ENCODE measurements at places on chromosomes 11 and 22. TPM values are rescaled to one million over a fixed set of nuclear protein-coding genes. Genes with fewer than 3 reads are reported as not detected.

DNA sequence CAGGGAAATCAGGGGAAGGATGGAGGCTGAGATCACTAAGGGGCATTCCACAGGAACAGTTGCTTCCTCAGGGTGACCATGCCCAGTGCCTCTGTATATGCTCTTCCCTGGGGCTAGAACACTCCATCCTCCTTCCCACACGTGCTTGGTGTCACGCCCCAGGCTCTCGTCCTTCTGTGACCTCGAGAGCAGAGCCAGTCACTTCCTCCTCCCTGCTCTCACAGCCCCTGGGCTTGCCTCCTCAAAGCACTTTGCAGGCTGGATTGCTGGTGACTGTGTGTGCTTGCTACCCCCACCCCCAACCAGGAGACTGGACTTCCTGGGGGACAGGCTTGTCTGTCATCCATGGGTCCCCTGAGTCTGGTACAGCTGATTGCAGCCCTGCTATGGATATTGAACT, 56.5 kb upstream of the AMPD3 start:
- H3K4me3 ChIP-seq: no peak overlapping the region
- H3K27me3 ChIP-seq: no peaks in the 10 kb centered on the region
- no peaks in the 10 kb centered on the region for H3K36me3 ChIP-seq
- H3K27ac ChIP-seq: no peak overlapping the region
- peaks cover 6% of the 10 kb centered on the region for H3K4me1 ChIP-seq

Gene PAMR1
- total RNA-seq: 6.2 TPM

DNA sequence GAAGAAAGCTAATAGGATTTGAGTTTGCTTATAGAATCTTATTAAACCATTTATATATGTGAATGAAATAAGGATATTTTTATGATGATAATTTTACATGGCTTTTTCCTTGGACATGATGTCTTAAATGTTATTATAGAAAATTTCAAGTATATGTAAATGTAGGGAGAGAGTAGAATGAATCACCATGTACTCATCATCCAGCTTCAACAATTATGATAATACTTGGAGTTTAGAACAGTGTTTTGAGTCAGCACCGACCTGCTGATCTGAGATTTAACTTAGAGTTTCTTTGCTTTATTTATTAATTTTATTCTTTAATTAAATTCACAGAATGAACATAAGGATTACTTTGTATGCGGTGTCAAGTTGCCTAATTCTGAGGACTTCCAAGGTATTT, 193.5 kb downstream of the UVRAG start:
- H3K27ac ChIP-seq: no peak overlapping the region
- no peaks in the 10 kb centered on the region for H3K27me3 ChIP-seq
- peaks cover 9% of the 10 kb centered on the region for H3K36me3 ChIP-seq
- H3K4me1 ChIP-seq: no peaks in the 10 kb centered on the region
- no peak for DNase-seq
- H3K4me3 ChIP-seq: no peak overlapping the region

- peaks cover 6% of the 10 kb centered on the region for H3K4me1 ChIP-seq
- H3K36me3 ChIP-seq: peaks cover 15% of the 10 kb centered on the region
- no peak overlapping the region for H3K27ac ChIP-seq
- H3K4me3 ChIP-seq: no peak overlapping the region
Observed at GRCh38 chr11:65215441-65216076, 33.8 kb downstream of the CAPN1 start.

GRCh38 chr22:48940266-48941032, 887.2 kb downstream of the BRD1 start:
- H3K27ac ChIP-seq: no peak overlapping the region
- DNase-seq: no peak
- no peaks in the 10 kb centered on the region for H3K27me3 ChIP-seq

- no peak overlapping the region for H3K4me3 ChIP-seq
- no peaks in the 10 kb centered on the region for H3K4me1 ChIP-seq
- no peaks in the 10 kb centered on the region for H3K36me3 ChIP-seq
- no peak for DNase-seq
- no peaks in the 10 kb centered on the region for H3K27me3 ChIP-seq
- no peak overlapping the region for H3K27ac ChIP-seq
Observed at GRCh38 chr11:132312161-132312560, 941.7 kb downstream of the NTM start.

GRCh38 chr11:420054-420910, 5.5 kb upstream of the SIGIRR start:
- no peaks in the 10 kb centered on the region for H3K27me3 ChIP-seq
- H3K4me1 ChIP-seq: peaks cover 17% of the 10 kb centered on the region
- H3K36me3 ChIP-seq: no peaks in the 10 kb centered on the region

DNA sequence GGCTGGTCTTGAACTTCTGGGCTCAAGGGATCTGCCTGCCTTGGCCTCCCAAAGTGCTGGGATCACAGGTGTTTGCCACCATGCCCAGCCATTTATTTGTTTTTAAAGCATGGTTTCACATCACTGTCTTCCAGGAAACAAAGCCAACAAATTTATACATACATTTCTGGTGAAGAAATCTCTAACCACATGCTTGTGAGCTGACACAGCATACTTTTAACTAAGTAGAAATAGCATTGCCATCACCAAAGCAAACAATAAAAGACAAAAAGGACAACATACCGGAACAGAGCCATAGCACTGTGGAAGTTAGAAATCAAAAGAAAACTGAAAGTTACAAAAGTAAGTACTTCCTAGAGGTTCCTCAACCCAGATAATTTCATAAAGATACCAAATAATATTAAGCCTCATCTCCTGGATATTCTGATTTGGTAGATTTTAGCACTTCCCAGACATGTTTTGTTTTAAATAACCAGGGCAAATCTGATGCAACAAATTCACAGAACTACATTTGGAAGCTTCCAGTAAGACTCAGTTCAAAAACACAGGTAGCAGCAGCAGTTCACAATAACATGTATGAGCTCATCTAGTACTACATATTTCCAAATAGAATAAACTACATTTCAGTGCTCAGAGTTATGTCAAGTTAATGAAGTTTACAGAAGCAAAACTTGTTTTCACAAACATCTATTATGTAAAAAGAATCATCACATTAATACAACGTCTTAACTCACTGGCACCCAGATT, 70.6 kb downstream of the RRAS2 start:
- no peaks in the 10 kb centered on the region for H3K36me3 ChIP-seq
- no peaks in the 10 kb centered on the region for H3K27me3 ChIP-seq
- H3K4me1 ChIP-seq: no peaks in the 10 kb centered on the region
- H3K4me3 ChIP-seq: no peak overlapping the region
- no peak for DNase-seq

Gene TBX10
- not detected for total RNA-seq

GRCh38 chr11:114090976-114091375, 31.5 kb downstream of the ZBTB16 start:
- no peak overlapping the region for H3K27ac ChIP-seq
- peak overlapping the region; percentile 40 for H3K4me3 ChIP-seq
- H3K36me3 ChIP-seq: no peaks in the 10 kb centered on the region
- peaks cover 11% of the 10 kb centered on the region for H3K4me1 ChIP-seq
- H3K27me3 ChIP-seq: no peaks in the 10 kb centered on the region

DNA sequence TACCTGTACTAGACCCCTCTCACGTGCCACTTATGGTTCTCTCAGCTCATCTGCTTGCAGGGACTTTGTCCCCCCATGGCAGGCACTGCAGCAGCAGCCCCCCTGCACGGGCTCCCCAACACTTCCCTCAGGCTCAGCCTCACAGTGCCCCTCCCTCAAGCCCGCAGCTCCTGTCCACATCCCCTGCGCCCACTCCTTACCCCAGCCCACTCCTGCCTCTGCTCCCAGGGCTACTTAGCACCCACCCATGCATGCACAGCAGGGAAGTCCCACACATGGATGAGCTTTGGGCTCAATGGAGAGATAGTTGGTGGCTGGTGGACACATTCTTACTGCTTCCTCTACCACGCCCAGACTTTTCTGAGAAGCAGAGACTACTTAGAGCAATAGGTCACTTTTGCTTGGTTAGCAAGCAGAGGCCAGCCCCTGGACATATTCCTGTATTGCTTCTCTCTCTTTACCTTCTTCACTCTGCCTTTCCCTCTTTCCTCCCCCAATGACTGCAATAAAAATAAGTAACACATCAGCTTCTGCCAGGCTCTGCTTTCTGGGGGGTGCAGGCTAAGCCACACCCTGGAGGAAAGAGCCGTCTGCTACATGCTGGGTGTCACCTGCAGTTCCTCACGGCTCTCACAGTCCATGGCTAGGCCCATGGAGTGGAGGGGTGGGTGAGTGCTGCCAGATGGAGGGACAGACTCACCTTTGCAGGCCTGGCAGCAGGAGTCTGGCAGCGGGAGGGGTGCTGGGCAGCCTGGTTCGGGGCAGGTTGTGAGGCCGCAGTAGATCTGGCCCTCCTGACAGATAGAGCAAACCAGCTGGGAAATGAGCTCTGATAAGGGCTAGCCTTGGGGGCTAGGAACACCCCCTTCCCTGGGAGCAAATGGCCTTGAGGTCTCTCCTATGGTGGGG, 23.4 kb downstream of the CHRDL2 start:
- no peaks in the 10 kb centered on the region for H3K27me3 ChIP-seq
- no peaks in the 10 kb centered on the region for H3K36me3 ChIP-seq
- H3K27ac ChIP-seq: no peak overlapping the region
- H3K4me1 ChIP-seq: no peaks in the 10 kb centered on the region

Gene SPON1
- 44.4 TPM for total RNA-seq

Gene FADS3
- total RNA-seq: 6.1 TPM

GRCh38 chr22:25742918-25743708, 1.1 kb downstream of the MYO18B start:
- no peak overlapping the region for H3K27ac ChIP-seq
- no peak for DNase-seq
- no peaks in the 10 kb centered on the region for H3K4me1 ChIP-seq
- peaks cover 4% of the 10 kb centered on the region for H3K27me3 ChIP-seq
- H3K36me3 ChIP-seq: no peaks in the 10 kb centered on the region
- H3K4me3 ChIP-seq: peak overlapping the region; percentile 28

DNA sequence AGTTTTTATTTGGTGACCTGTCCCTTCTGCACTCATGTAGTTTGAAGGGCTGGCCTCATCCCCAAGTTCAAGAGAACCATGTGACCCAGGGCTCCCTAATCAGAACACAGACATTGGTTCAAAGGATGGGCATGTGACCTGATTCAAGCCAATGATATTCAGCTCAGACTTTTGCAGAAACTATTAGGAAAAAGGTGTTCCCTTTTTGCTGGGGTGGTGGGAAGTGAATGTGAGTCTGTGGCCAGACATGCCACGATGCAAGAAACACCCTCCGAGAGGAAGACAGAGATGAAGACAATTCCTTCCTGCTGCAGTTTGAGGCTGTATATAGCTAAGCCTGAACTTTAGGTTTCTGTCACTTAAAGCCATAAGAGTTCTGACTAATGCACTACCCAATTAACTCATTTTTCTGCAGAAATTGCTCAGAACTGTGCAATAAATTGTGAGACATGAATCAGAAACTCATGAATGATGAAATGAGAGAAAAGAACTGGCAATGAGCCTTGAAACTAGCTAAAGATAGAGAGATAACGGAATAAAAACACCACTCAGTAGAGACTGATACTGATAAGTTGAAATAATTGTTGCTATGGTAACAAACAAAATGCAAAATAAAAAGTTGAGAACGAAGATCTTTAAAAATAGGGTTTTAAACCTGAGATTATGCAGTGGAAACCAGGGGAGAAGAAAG, 9.2 kb upstream of the MAPK1 start:
- no peaks in the 10 kb centered on the region for H3K27me3 ChIP-seq
- H3K4me1 ChIP-seq: no peaks in the 10 kb centered on the region
- no peaks in the 10 kb centered on the region for H3K36me3 ChIP-seq
- no peak overlapping the region for H3K4me3 ChIP-seq
- H3K27ac ChIP-seq: no peak overlapping the region

- no peak for DNase-seq
- H3K4me3 ChIP-seq: no peak overlapping the region
- H3K27ac ChIP-seq: peak overlapping the region; percentile 82
- H3K36me3 ChIP-seq: no peaks in the 10 kb centered on the region
- H3K4me1 ChIP-seq: peaks cover 80% of the 10 kb centered on the region
Observed at GRCh38 chr22:39351689-39352214, 2.0 kb downstream of the SYNGR1 start.

GRCh38 chr11:112789481-112789880, 171.7 kb upstream of the NCAM1 start:
- no peaks in the 10 kb centered on the region for H3K27me3 ChIP-seq
- H3K27ac ChIP-seq: no peak overlapping the region
- no peak overlapping the region for H3K4me3 ChIP-seq

- no peaks in the 10 kb centered on the region for H3K4me1 ChIP-seq
- no peak for DNase-seq
- no peaks in the 10 kb centered on the region for H3K36me3 ChIP-seq
- H3K27me3 ChIP-seq: no peaks in the 10 kb centered on the region
Observed at GRCh38 chr11:115869780-115870431, 365.7 kb upstream of the CADM1 start.

Gene NELL1
- total RNA-seq: not detected

Gene PEX16
- total RNA-seq: 20.6 TPM

DNA sequence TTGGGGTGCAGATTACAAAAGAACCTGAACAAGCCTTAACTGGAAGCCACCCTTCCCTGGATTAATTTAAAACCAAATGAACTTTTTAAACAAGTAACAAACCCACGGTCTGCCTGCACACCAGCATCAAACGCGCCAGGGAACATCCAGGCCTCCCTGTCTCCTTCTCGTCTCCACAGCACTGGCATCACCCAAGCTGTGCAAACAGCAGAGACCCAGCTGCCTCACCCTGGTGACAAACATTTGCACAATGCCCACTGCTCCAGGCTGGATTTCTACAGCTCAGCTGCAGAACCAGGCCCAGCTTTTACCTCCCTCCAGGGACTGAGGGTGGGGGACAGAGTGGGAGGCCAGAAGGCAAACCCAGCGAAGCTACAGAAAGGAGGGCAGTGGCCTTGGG, 7.0 kb downstream of the RPL3 start:
- peaks cover 44% of the 10 kb centered on the region for H3K4me1 ChIP-seq
- H3K36me3 ChIP-seq: peaks cover 64% of the 10 kb centered on the region
- no peak for DNase-seq

DNA sequence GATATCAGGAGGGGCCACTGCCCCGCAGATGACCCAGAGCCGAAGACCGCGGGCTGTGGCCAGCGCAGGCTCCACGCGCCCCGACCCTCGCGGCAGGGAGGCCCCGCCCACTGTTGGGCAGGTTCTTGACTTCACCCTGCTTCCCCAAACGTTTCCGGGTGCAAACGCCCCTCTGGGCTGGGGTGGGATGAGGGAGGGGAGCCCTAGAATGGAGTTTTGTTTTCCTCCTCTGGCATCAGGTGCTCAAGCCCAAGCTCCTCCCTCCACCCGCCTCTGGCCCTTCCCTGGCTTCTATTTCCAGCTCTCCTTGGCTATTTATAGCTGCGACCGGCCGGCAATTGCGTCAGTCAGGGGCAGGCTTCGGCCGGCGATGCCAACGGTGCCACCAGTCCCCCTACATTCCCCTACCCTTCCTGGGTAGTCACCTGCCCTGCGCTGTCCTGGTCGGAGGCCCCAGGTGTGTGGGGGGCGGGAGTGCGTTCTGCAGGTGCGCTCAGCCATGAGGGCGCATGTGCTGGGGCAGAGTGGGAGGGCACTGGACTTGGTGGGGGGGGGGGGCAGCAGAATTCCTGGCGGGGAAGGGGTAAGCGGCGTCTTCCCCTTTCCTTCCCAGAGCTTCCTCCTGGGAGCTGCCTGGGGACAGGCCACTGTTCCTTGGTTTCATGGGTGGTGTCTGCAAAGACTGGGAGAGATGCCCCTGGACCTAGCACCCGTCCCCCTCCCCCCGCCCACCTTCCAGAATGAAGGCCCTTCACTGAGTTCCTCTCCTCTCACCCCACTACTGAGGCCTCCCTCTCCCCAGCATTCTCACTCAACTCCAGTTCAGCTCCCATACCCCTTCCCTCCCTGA, 23.6 kb downstream of the DUSP8 start:
- no peak for DNase-seq
- H3K4me3 ChIP-seq: no peak overlapping the region
- peaks cover 22% of the 10 kb centered on the region for H3K4me1 ChIP-seq
- H3K27ac ChIP-seq: no peak overlapping the region
- peaks cover 4% of the 10 kb centered on the region for H3K27me3 ChIP-seq
- no peaks in the 10 kb centered on the region for H3K36me3 ChIP-seq

GRCh38 chr11:128894286-128894681, 3.1 kb downstream of the KCNJ5 start:
- no peaks in the 10 kb centered on the region for H3K27me3 ChIP-seq
- no peak overlapping the region for H3K27ac ChIP-seq
- no peak for DNase-seq
- H3K4me1 ChIP-seq: peaks cover 59% of the 10 kb centered on the region
- H3K4me3 ChIP-seq: no peak overlapping the region

Data from esophagus squamous epithelium (tissue), 5 donors.